ENCODE measurements at places on chromosomes 13 and 19. TPM values are rescaled to one million over a fixed set of nuclear protein-coding genes. Genes with fewer than 3 reads are reported as not detected.
A peak's percentile ranks its signal among the peaks of the same experiment; 100 is the strongest.

Gene AP2S1
- polyA plus RNA-seq: 183 TPM

DNA sequence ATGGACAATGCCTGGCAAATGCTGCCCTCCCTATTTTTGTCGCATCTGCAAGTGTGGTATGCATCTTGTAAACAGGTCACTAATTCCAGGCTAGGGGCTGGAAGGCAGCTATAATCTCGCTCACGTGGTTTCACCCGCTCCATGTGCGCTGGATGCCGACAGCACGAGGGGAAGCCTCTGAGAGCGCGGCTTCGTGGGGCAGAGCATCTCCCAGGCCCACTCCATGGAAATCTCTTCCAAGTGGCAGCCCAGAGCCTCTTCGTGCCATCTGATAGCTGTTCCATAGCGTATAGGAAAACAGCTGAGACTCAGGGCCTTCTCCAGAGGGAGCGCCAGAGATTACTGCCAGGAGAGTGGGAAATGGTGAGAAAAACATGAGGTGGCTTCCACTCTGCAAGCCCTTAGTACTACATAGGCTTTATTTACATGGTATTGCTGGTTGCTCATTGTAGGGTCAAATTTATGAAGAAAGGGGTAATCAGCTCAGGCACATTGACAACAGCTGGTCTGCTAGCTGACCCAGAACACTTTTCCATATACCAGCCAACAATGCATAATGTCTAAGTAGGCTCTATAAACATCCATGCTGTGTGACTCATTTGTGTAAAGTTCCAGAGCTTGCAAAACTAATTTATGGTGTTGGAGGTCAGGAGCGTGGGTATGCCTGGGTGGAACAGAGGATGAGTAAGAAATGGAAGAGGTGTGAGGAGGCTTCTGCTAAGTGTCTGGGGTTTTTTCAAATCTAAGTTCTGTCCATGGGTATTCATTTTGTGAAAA, 165.2 kb downstream of the SHISA2 start:
- DNase-seq: peak; percentile 21

- no peak for DNase-seq
Measured at GRCh38 chr13:100363285-100363711, 225.3 kb downstream of the GGACT start.

Gene LSM7
- 275 TPM for polyA plus RNA-seq

DNA sequence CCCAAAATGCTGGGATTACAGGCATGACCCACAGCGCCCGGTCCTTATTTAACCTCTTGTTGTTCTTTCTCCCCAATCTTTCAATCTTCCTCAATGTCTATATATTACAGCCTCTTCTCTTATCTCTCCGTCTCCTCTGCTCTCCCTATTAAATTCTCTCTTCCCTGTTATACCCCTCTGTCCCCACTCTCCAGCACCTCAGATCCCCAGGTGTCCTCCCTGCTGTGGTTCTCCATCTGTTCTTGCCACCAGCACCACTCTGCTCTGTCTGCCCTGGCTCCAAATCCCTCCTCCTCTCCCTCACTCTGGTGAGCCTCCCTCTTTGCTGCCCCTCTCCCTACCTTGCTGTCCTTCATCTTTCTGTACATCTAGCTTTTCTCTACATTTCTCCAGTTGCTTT, 1.1 kb downstream of the ZNF600 start:
- DNase-seq: no peak

DNA sequence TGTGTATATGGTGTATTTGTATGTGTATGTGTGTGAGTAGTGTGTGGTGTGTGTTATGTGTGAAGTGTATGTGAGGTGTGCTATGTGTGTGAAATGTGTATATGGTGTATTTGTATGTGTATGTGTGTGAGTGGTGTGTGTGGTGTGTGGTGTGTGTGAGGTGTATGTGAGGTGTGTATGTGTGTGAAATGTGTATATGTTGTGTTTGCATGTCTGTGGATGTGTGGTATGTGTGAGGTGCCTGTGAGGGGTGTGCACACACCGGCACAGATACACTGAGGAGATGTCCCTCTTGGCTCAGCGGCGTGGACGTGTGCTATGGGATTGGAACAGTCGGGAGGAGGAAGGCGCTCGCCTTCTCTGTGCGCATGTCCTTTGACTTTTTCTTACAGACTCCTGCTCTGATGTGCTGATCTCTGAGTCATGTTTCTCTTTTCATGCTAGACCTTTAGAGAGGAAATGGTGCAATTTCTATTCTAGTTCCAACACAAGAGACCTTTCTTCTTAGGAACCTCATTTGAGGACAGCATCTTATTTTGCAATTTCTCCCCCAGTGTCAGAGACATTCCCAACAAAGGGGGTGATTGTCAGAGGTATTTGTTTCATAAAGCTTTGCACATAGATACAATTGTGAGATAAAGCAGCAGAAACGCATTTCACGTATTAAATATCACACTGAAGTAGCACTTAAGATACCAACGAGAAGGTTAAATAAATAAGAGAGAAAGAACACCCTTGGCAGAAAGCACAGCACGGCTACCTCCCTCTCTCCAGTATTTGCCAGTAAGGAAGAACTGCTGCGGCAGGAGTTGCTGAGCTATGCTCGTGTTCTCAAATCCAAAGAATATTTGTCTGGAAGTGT, 11.3 kb upstream of the TNFRSF19 start:
- DNase-seq: peak; percentile 53

GRCh38 chr13:60275208-60275607, 111.5 kb upstream of the DIAPH3 start:
- no peak for DNase-seq

DNA sequence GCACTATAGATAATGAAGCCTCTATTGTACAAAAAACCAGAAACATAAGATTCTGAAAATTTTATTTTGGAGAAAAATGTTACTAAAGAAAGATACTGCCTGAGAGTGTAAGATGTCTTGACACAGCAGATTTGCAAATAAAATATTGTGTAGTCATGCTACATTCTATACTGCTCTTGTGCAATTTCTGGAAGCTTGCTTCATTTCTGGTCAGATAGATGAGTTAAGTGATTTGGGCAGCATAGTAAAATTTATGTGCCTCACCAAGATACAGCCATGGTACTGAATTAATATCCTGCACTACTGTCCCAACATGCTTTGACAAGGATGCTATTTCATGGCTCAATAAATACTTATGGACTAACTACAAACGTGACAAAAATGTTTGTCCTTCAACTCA, 55.1 kb upstream of the STARD13 start:
- DNase-seq: no peak

Gene C19orf67
- not detected for polyA plus RNA-seq
